BJ (cell line): ENCODE measurements at places on chromosomes 5 and 9. TPM values are rescaled to one million over a fixed set of nuclear protein-coding genes. Genes with fewer than 3 reads are reported as not detected.

The ORM2 gene
- not detected in 2 replicates for polyA plus RNA-seq

The TMOD1 gene
- 0.06 and 0.15 TPM in 2 replicates for polyA plus RNA-seq

The ARHGEF28 gene
- 2.8 and 4.6 TPM in 2 replicates for polyA plus RNA-seq

The ZNF354C gene
- 2.0 and 3.2 TPM in 2 replicates for polyA plus RNA-seq

The CD274 gene
- 3.8 and 4.4 TPM in 2 replicates for polyA plus RNA-seq
